Renal cortical epithelial cell (primary cell): ENCODE measurements at places on chromosomes 1 and 21.
A peak's percentile ranks its signal among the peaks of the same experiment; 100 is the strongest.

DNA sequence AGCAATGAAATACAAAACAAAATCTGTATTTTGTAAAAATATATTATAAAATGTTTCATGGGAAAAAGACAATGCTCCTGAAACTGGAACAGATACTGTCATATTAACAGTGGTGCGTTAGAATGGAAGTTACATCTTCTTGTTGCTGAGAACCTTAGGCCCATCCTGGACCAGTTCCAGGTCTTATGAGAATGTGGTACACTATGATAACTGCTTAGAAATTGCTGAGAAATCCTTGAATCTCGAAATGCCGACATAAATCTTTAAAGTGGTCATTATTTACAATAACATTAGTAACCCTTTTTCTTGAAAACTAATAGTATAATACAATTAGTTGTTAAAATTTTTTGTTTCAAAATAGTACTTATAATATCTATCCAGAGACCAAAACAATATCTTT, 747.9 kb upstream of the NCAM2 start:
- DNase-seq, result no peak

GRCh38 chr1:153371231-153371630, 4.2 kb downstream of the S100A12 start:
- DNase-seq, result no peak

- peak; percentile 62 for DNase-seq
Measured at GRCh38 chr1:201882665-201883132, 6.0 kb upstream of the SHISA4 start.

DNA sequence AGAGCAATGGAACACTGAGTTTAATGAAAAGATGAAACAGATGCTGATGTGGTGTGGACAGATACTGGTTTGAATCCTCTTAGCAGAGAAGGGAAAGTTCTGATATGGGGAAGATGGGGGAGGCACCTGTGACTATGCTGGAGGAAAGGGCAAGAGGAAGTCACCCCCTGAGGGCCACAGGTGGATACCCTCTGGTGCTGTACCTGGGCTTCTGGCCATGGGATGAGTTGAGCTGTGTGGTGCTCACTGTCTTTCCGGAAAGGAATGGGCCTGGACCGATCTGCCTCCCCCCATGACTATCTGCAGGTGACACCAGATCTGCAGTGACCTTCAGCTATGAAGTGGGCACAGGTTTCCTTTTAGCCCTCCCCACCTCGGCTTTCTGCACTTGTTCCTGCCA, 52.4 kb downstream of the IER5 start:
- no peak for DNase-seq

DNA sequence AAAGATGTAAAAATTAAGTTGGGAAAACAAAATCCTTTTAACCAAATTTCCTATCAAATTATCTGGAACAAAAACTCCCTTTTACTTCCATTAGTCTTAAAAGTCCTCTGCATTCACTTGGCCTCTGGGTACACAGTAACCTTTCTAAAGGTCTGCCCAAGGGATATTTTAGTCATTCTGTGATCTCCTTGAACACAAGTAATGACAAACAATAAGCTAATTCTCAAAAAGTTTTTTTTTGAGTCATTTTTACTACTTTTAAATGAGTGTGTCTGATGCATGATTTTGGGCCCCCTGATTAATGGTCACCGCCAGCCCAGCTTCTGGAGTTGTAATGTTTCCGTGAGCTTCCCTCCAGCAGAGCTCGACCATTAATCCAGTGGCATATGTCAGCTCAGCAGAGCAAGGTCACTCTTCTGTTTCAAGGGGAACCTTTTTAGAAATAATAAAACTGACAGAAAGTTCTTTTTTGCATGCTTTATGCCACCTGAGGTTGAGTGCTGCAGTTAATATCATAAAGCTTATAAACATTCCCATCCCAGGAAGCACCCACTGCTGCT, 14.3 kb downstream of the SAMSN1 start:
- no peak for DNase-seq

GRCh38 chr1:213163278-213163711, 112.3 kb downstream of the RPS6KC1 start:
- no peak for DNase-seq

- no peak for DNase-seq
Measured at GRCh38 chr1:65623895-65624294, 168.8 kb upstream of the PDE4B start.
